AG20443 (cell line): ENCODE measurements at places on chromosomes 3 and 15.

- no peak for DNase-seq
Measured at GRCh38 chr3:139988472-139989156, 53.6 kb downstream of the CLSTN2 start.

GRCh38 chr3:187985647-187986046 is 168.3 kb upstream of the LPP start:
- DNase-seq: no peak

DNA sequence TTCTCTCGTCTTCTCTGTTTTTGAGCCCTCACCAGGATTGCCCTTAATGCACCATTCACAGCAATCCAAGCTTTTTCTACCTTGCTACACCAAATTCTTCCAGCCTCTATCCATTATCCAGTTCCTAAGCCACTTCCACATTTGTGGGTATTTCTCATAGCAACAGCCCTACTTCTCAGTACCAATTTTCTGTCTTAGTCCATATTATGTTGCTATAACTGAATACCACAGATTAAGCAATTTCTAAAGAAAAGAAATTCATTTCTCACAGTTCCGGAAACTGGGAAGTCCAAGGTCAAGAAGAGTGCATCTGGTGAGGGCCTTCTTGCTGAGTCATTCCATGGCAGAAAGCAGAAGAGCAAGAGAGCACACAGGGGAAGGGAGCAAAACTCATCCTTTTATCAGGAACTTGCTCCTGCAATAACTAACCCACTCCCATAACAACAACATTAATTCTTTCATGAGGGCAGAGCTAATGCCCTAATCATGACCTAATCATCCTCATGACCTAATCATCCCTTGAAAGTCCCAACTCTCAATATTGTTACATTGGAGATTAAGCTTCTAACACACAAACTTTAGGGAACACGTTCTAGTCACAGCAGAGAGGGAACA is 9.7 kb upstream of the EIF1B start:
- DNase-seq: peak; percentile 40

- no peak for DNase-seq
Measured at GRCh38 chr3:177307391-177307790, 110.1 kb upstream of the TBL1XR1 start.

GRCh38 chr15:79009379-79009778 is 64.5 kb upstream of the CTSH start:
- no peak for DNase-seq

- DNase-seq: no peak
Measured at GRCh38 chr3:28598165-28598564, 249.5 kb upstream of the AZI2 start.

DNA sequence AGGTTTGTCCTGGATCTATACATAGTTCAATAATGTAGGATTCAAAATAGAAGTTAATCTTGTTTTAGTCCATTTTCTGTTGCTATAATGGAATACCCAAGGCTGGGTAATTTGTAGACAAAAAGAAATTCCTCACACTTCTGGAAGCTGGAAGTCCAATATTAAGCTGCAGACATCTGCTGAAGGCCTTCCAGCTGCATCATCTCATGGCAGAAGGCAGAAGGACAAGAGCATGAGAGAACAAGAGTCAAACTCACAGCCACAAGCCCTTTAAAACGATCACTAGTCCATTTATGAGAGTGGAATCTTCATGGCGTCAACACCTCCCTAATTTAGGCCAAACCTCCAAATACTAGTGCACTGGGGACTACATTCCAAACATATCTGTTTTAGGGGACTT is 669.3 kb downstream of the ROBO2 start:
- DNase-seq: no peak

GRCh38 chr3:171974986-171975837 is 64.2 kb upstream of the FNDC3B start:
- DNase-seq: no peak

DNA sequence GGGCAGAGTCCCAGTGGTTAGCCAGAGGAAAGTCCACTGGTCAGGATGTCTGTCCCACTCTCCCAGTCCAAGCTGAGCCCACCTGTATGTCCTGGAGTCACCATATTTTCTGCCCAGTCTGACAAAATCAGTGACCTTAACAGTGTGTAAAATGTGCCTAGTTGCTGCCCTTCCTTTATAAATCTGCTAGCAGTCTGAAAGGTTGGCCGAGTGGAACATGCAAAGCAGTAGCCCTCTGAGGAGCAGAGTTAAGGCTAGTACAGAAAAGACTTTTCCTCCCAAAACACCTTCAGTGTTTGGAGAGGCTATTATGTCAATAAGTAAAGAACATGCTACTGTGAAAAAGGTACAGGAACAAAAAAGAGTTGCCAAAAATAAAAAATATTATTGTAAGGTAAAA is 15.3 kb downstream of the TTC21A start:
- DNase-seq: no peak

- DNase-seq: no peak
Measured at GRCh38 chr3:59654480-59655417, 604.9 kb upstream of the CFAP20DC start.

- peak; percentile 80 for DNase-seq
Measured at GRCh38 chr3:36477655-36478054, 97.4 kb downstream of the STAC start.

GRCh38 chr3:115111632-115112031 is 35.5 kb downstream of the ZBTB20 start:
- peak; percentile 8 for DNase-seq

DNA sequence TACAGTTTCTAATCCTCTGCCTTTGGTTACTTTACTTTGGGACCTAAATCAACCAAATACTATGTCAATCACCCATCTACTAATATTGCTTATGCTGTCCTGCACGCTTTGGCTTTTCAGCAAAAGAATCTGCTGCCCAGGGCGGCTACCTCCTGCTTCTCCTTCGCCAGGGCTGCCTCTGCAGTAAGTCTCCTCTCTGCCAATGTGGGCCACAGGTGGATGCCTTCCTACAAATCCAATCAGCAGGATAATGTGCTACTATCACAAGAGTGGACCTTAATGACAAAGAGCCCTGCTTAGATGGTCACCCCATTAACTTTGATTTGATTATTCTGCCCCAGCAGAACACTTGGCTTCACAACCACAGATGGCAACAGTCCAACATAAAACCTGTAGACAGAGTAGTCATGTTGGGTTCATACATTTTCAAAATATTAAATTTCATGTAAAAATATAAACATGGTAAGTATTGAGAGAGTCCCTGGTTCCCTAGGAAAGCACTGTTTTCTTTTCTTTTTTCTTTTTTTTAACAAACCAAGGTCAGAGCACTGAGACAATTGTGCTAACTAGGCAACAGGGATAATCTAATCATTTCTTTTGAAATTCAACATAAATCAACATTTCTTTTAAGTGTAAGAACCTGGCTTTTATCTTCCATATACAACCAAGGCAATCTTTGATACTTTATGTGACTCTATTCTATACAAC is 298.3 kb downstream of the ZBTB20 start:
- DNase-seq: no peak

- DNase-seq: peak; percentile 23
Measured at GRCh38 chr3:127629467-127630403, 750 bp downstream of the PODXL2 start.

- DNase-seq: no peak
Measured at GRCh38 chr3:64270866-64271260, 45.6 kb upstream of the PRICKLE2 start.
